Activated naive CD8-positive, alpha-beta T cell treated with anti-CD3 and anti-CD28 coated beads for 36 hours (primary cell): ENCODE measurements at places on chromosomes 3 and 15.

DNA sequence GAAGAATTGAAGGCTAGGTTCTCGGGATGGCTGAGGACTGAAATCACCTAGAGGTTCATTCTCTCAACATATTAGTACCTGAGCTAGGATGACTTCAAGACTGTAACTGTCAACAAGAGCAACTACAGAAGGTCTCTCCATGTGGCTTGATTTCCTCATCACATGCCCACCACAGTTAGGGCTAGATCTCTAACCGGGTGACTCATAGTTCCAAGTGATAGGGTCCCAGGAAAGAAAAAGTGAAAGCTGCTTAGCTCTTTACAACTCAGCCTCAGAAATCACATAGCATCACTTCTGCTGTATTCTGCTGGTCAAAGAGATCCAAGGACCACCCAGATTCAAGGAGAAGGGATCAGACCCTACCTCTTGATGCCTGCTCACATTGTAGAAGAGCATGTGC, 165.4 kb upstream of the AGTR1 start:
- DNase-seq, result no peak

GRCh38 chr3:188792793-188793192, 379.0 kb upstream of the TPRG1 start:
- DNase-seq, result peak; percentile 5

DNA sequence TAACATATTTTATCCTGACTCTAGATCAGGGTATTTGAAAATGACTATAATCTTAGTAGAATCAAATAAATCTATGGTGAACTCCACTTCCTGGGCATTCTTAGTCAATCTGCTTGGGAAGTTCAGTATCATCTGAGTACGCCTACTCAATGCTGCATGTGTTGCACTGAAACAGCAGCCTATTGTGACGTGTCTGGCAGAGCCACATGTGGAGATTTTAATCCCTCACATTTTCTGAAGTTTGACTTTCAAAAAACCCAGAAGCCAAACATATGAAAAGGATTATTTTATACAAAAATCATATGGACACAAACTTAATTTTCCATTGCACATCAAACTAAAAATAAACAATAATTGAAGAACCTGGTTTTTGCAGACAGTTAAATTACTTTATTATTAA, 798.3 kb downstream of the ROBO1 start:
- no peak for DNase-seq

- DNase-seq, result no peak
These were observed 100.5 kb upstream of the NECTIN3 start for GRCh38 chr3:110971010-110971601.

DNA sequence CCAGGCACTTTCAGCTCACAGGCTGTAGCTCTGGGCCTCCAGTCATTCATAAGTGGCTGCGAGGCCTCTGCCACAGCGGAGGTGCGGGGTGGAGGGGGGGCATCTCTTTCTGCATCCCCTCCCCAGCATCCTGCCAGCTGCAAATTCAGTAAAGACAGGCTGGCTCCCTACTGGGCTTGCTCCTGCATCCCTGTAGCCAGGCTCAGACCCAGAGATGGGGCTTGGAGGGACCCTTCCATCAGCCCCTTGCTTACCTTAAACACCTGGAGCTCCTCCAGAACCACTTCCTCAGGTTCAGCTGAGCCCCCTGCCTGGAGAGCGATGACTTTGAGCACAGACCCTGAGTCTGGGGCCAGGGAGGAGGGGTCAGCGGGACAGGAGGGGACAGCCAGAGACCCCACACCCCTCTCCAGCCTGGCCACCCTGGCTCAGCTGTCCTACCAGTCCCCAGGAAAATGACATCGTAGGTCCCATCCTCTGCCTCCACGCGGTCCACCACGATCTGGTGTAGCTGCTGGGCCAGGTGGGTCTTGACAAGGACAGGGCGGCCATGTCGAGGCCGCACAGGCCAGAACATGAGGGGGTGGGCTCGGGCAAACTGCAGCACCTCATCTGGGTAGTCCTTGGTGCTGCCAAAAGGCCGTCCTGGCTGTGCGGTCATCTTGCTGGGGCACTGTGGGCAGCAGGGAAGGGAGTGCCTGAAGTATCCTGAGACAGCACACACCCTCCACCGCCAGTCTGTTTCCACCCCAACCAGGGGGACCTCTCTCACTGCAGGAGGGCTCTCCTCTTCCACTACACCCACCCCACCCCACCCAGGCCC, 5.3 kb downstream of the SEMA3G start:
- no peak for DNase-seq

GRCh38 chr3:63654211-63654610, 1.7 kb downstream of the SNTN start:
- no peak for DNase-seq

- no peak for DNase-seq
These were observed 267.4 kb upstream of the HES1 start for GRCh38 chr3:193868590-193868989.

DNA sequence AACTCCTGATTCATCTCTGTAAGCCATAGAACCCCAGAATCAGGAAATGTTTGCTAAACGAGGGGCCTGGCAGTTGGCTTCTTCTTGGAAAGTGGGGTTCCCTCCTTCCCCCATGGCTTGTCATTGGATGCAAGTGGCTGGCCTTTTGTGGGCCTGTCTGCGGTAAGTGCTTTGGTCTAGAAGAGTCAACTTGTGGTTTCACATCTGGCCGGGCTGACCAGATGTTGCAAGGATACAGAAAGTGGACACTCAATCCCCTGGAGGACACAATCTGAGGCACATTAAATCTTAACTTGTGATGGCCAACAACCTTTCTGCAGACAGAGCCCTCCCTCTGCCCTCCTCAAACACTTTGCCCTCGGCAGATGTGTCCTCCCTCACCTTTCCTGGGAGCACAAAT, 1.1 kb downstream of the FAH start:
- no peak for DNase-seq

DNA sequence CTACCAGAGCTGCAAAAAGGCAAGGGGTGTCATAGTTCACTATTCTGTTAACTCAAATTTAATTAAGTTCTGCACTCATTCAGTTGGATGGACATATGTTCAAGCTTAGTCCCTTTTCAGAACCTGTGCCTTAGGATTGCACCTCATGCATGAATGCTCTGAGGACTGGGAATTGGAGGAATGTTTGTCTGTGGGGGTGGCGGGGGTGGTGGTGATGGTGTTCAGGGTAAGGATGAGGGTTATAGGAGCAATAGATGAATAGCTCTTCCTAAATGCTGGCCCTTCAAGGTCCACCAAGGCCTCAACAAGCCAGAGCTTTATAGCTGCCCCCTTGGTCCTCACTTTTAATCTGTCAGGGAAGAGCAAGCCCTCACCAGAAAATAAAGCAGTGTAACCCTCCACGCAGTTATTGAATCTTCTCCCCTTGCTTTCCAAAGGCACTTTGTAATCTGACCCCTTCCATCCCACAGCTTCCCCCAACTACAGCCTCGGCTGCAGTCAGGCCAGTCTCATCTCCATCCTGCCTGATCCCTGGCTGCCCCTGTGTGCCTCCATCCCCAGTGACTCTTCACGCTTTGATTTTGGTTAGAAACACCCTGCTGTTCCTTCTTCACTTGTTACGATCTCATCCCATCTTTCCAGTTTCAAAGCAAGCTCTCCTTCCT, 221.6 kb upstream of the LMCD1 start:
- DNase-seq, result no peak

GRCh38 chr3:71893122-71893521, 108.2 kb upstream of the PROK2 start:
- no peak for DNase-seq

- DNase-seq, result no peak
These were observed 6.0 kb upstream of the PLCB2 start for GRCh38 chr15:40313531-40314398.

GRCh38 chr3:19488939-19489338, 340.6 kb downstream of the KCNH8 start:
- no peak for DNase-seq

DNA sequence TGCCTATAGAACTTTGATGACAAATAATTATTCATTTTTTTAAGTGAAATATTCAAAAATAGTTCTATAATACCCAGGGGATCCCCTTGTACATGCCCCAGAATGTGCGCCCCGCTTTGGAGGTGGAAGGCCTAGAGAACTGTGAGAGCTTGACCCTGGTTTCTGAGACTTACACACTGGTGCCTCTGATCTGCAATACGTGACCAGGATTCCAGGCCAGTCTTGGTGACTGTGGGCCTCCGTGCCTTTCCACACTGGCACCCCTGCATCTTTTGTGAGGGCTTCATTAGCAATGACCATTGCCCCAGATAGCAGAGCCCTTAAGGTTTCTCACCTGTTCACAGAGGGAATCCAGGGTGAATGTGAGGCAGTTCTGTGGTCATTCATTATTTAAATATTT, 44.0 kb downstream of the CLSTN2 start:
- DNase-seq, result no peak

GRCh38 chr3:53850895-53851294, 4.5 kb downstream of the IL17RB start:
- DNase-seq, result no peak

GRCh38 chr3:114566162-114566755, 272.4 kb downstream of the TIGIT start:
- DNase-seq, result no peak

- DNase-seq, result no peak
These were observed 64.8 kb upstream of the STIMATE start for GRCh38 chr3:52962160-52962559.

- no peak for DNase-seq
These were observed 93.6 kb upstream of the NMNAT3 start for GRCh38 chr3:139771331-139771730.

GRCh38 chr3:52036222-52036694, 20.1 kb downstream of the DUSP7 start:
- DNase-seq, result no peak

DNA sequence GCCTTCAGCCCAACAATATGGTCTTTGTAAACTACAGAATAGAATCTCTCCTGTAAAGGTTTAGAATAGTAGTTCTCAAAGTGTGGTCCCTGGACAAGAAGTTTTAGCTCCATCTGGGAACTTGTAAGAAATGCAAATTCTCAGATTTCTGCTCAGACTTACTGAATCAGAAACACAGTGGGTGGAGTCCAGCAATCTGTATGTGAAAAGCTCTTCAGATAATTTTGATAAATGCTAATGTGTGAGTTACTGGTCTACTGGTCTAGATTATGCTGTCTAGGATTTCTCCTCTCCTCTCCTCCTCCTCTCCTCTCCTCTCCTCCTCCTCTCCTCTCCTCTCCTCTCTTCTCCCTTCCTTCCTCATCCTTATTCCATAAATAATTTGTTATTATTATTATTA, 57.5 kb downstream of the RBMS3 start:
- no peak for DNase-seq

- no peak for DNase-seq
These were observed 175.0 kb upstream of the PFN2 start for GRCh38 chr3:150145659-150146058.

DNA sequence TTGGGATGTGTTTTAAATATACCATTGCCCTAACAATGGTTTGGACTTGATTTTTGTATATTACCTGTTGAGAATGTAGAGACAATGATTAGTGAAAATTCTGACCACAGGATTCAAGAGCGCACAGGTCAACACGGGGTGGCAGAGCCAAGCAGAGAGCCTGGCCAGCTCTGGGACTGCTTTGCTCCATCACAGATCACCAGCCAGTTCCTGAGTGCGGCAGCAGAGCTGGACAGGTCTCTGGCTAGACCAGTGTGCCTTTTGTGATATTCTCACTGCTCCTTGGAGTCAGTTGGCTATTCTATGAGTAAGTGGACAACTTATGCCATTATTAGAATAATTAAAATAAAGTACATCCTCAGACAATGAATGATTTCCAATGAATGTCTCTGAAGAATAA, 351.2 kb upstream of the ATP10A start:
- no peak for DNase-seq

DNA sequence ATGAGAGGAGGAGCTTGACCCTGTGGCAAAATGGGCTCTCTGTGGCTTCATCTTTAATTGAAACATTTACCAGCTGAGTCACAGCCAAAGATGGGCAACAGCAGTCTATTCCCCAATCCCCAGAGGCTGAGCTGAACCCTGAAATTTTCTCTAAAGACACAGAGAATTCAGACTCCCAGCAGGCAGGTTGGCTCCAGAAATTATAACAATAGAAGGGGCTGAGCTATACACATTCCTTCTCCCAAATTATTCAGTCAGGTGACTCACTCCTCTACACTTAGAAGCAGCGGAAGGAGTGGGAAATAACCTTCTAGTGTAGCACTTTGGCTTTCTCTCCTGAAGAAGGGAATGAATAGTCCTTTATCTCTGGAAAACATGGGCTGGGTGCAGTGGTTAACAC, 264.3 kb upstream of the ARHGEF26 start:
- no peak for DNase-seq

GRCh38 chr3:196643201-196643749, 3.8 kb downstream of the NRROS start:
- peak; percentile 47 for DNase-seq

DNA sequence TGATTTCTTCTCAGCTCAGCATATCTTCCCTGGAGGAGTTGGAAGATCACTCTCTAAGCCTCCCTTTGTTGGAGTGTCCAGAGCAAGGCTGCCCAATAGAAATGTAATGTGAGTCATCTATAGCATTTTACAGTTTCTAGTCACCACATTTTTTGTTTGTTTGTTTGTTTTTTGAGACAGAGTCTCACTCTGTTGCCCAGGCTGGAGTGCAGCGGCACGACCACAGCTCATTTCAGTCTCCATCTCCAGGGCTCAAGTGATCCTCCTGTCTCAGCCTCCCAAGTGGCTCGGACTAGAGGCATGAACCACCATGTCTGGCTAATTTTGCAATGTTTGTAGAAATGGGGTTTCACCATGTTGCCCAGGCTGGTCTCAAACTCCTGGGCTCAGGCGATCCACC, 21.3 kb downstream of the KLHL6 start:
- no peak for DNase-seq

GRCh38 chr15:63381301-63382204, at the start of gene CA12:
Gene CA12, minus strand, starts transcription at chr15:63381846. Its CDS starts 126 bp downstream, at chr15:63381720.
- DNase-seq, result peak; percentile 43

GRCh38 chr15:72503147-72503546, 29.0 kb downstream of the ARIH1 start:
- DNase-seq, result no peak

- DNase-seq, result peak; percentile 22
These were observed 238.7 kb upstream of the BHLHE40 start for GRCh38 chr3:4740397-4741105.

GRCh38 chr15:83283813-83284558, 478 bp downstream of the BNC1 start:
- peak; percentile 2 for DNase-seq

- no peak for DNase-seq
These were observed 2.5 kb downstream of the SCAMP2 start for GRCh38 chr15:74870436-74871215.

DNA sequence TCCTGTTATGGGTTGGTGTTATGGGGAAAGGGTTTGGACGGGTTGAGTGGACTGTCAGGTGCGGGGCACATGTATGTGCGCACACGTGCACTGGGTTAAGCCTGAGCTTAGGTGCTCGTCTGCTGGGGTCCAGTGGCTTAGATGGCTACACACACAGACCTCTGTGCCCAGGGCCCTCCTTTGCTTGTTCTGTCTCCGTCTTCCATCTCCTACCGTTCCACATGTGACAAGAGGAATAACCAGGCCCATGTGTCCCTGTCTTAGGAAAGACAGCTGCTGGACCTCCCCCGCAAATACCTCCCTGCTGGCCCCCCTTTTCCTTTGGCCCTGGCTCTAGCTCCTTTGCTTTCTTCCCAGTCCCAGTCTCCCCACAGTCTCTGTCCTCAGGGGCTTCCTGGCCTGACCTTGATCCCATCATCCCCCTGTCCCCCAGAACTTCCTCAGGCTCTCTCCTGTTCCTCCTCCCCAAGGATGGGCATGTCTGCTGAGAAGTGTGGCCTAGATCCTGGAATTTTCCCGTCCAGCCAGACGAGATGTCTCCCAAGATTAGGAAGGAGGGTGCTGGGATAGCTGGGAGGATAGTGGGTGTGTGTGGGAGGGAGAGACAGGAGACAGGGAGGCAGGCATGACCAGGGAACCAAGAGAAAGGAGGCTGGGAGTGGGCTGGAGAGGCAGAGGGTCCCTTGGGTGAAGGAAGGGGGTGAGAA, 797 bp upstream of the THPO start:
- no peak for DNase-seq
